Naive B cell (primary cell): ENCODE measurements at places on chromosomes 3 and 15. TPM values are rescaled to one million over a fixed set of nuclear protein-coding genes. Genes with fewer than 3 reads are reported as not detected.

- H3K4me3 ChIP-seq: peak overlapping the region; percentile 69
- H3K27me3 ChIP-seq: no peaks in the 10 kb centered on the region
- DNase-seq: no peak
- H3K36me3 ChIP-seq: no peaks in the 10 kb centered on the region
Observed at GRCh38 chr3:31959951-31960792, 20.9 kb downstream of the OSBPL10 start.

DHFR2 gene
- 2.9 TPM for polyA plus RNA-seq

GRCh38 chr15:90101130-90101968 is 919 bp downstream of the IDH2 start:
- peak; percentile 46 for DNase-seq
- peak overlapping the region; percentile 89 for H3K27ac ChIP-seq
- no peaks in the 10 kb centered on the region for H3K36me3 ChIP-seq

- H3K27ac ChIP-seq: no peak overlapping the region
- H3K36me3 ChIP-seq: no peaks in the 10 kb centered on the region
- no peak overlapping the region for H3K4me3 ChIP-seq
- H3K4me1 ChIP-seq: no peaks in the 10 kb centered on the region
Observed at GRCh38 chr3:39707314-39707909, 102.0 kb upstream of the MYRIP start.

DNA sequence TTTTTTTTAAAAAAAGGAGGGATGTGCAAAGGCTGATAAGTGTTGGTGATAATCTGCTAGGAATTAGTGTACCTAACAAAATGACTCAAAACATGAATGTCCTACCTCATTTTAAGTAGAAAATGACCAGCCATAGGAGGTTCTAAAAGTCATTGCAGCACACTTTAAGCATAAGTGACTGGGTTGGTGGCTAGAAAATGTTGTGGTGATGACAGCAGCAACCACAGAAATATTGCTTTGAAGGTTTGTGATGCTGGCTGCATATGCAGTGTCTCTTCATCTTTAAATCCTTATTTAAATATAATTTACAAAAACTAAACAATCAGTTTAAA is 55.2 kb downstream of the CMSS1 start:
- no peaks in the 10 kb centered on the region for H3K36me3 ChIP-seq
- no peak overlapping the region for H3K4me3 ChIP-seq
- H3K27me3 ChIP-seq: no peaks in the 10 kb centered on the region
- no peak overlapping the region for H3K27ac ChIP-seq
- peaks cover 13% of the 10 kb centered on the region for H3K4me1 ChIP-seq
- no peak for DNase-seq

- peaks cover 11% of the 10 kb centered on the region for H3K4me1 ChIP-seq
- peaks cover 4% of the 10 kb centered on the region for H3K27me3 ChIP-seq
- no peaks in the 10 kb centered on the region for H3K36me3 ChIP-seq
- DNase-seq: no peak
- H3K4me3 ChIP-seq: peak overlapping the region; percentile 61
Observed at GRCh38 chr3:11717301-11717700, 73.6 kb upstream of the VGLL4 start.

LYZL4 gene
- not detected for polyA plus RNA-seq

MOBP gene
- not detected for polyA plus RNA-seq
